Activated T-helper 9 cell treated with anti-CD3 and anti-CD28 coated beads, Interleukin-2, amount 50 U/mL, for 16 hours (primary cell): ENCODE measurements at places on chromosomes 4 and X.

- DNase-seq: no peak
Measured at GRCh38 chr4:41396214-41396613, 139.5 kb downstream of the UCHL1 start.

GRCh38 chr4:188986271-188986689 is 847.0 kb downstream of the TRIML1 start:
- no peak for DNase-seq

GRCh38 chrX:153921511-153922446 is 4.3 kb downstream of the ARHGAP4 start:
- no peak for DNase-seq

GRCh38 chrX:16100673-16101072 is 22.7 kb upstream of the GRPR start:
- DNase-seq: no peak

DNA sequence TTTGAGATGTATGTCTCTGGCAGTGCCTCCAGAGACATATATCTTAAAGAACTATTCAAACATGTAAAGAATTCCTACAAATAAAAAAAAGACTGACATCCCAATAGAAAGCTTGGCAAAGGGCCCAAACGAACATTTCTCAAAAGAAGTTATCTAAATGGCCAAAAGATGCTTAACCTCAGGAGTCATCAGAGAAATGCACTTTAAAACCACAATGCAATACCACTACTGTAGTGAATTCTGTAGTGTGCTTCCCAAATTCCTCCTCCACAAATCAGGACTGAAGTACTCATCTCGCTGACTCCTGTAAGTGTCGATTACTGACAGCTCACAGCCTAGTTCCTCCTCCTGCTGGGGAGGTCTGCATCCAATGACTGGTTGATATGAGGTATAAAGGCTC is 129.0 kb upstream of the MAMLD1 start:
- DNase-seq: no peak

GRCh38 chr4:154472858-154473257 is 18.7 kb downstream of the DCHS2 start:
- no peak for DNase-seq

GRCh38 chrX:153924149-153924861 is 1.8 kb downstream of the ARHGAP4 start:
- no peak for DNase-seq

- no peak for DNase-seq
Measured at GRCh38 chr4:74968456-74969164, 35.7 kb downstream of the PARM1 start.

DNA sequence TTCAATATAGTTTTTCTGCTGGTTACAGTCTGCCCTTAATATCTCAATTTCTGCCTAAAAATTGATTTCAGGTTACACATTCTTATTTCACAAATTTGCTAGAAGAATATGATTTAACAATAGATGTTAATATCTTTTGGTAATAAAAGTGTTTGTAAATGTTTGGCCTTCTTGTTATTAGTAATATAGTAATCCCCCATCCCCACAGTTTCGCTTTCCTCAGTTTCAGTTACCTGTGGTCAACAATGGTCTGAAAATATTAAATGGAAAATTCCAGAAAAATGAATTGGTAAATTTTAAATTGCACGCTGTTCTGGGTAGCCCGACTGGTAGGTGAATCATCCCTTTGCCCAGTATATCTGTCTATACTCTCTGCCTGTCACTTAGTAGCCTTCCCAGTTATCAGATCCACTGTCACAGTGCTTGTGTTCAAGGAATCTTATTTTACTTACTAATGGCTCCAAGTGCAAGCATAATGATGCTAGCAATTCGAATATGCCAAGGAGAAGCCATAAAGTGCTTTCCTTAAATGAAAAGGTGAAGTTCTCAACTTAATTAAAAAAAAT is 3.5 kb upstream of the BMP2K start:
- DNase-seq: no peak

GRCh38 chr4:5142726-5143125 is 91.4 kb downstream of the STK32B start:
- DNase-seq: no peak

- DNase-seq: no peak
Measured at GRCh38 chr4:64857815-64858214, 448.6 kb upstream of the TECRL start.

DNA sequence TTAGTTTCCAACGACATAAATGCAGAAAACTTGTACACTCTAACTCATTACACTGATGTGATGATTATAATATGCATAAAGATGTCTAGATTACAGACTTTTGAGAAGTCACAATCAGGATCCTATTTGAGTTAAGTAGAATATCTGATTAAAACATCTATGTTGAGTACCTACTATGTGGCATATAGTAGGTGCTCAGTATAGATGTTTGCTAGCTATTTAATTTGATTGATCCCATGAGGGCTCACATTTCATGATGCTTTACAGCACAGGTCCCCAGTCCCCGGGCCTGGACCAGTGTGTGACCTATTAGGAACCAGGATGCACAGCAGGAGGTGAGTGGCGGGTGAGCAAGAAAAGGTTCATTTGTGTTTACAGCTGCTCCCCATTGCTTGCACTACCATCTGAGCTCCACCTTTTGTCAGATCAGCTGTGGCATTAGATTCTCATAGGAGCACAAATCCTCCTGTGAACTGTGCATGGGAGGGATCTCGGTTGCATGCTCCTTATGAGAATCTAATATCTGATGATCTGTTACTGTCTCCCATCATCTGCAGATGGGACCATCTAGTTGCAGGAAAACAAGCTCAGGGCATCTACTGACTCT is 33.0 kb upstream of the CXCL8 start:
- no peak for DNase-seq

DNA sequence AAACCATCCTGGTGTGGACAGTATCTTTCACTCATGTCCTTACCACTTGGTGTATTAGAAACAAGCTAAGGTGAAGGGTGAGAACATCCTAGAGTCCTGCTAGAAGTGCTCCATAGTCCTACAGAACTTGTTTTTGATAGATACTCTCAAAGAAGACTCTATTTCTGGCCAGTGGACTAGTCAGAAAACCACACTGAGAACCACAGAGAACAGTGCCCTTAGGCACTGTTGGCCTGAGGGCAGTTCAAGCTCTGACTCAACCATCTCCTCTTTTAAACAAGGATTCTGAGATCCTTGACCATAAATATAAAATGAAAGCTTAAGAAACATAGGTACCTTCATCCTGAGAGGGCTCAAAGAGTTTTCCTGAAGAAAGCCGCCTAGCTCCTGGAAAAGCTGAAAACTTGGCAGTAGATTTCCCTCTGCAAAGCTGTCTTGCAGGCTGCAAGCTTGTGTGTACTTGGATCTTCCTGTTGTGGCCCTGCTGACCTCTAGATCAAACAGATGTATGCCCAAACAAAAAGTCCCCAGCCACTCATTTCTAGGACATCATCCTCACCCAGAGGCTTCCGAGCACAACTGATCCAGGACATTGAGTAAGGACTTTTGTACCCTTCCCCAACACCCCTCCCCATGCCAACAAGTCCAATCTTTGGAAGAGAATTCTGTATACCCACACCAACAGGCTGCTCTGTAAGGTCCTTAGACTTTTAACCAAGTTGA is 111.6 kb upstream of the CXCL13 start:
- no peak for DNase-seq

GRCh38 chrX:57902633-57903032 is 7.6 kb downstream of the ZXDA start:
- DNase-seq: no peak
